Testis (tissue), 5 donors: ENCODE measurements at places on chromosomes 3 and 15. TPM values are rescaled to one million over a fixed set of nuclear protein-coding genes. Genes with fewer than 3 reads are reported as not detected.

GRCh38 chr3:174620138-174620537 is 239.0 kb upstream of the NAALADL2 start:
- DNase-seq: no peak

DNA sequence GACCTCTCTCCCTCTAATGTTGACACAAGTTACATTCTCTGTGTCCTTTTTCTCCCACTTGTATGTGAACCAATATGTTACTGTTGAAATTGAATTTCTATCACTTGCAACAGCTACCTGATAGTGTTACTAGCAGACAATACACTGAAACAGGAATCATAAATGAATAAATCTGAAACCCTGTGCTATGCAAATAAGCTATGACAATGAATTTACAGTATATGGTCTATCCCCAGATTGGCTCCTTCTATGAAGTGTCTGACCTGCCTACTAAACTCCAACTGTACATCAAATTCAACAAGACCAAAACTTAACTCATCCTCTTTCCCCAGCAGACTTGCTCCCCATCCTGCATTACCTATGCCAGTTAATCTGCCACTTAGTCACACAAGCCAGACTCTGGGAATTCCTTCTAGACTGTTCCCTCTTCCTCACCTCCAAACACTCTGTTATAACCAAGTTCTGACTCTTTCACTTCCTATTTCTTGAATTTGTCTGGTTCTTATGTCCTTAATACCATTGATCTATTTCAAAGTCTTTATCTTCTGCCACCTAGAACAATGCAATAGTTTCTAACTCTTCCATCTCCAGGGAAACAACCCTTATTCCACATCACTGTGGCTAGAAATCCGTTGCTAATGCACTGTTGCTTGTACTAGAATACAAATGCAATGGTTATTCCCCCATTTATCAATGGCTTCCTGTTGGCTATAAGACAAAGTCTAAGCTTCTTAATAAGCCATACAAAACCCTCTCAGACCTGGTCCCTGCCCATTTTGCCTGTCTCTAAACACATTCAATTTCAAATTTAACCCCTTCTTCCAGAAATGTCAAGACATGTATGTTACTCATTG is 13.4 kb upstream of the ZNF639 start:
- DNase-seq: no peak

DNA sequence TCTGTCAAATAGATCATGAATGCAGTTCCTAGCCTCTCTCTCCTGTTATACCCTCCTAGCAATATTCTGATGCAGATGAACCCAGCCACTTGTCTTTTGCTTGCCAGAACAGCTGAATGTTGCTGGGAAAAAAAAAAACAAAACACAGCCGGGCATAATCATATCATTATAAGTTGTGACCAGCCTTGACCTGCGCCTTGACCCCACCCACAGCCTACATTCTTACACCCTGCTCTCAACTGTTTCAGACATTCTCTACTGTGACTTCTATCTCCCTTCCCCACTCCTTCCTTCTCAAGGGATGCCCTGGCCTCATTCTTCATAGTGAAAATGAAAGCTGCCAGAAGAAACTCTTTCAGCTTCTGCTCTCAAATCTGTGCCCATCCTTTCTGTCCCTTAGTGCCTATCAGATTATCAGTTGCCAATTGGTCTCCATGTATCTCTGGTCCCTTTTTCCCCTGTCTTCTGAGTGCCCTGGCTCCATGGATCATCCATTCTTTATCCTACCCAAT is 389.1 kb upstream of the TPRG1 start:
- DNase-seq: no peak

DNA sequence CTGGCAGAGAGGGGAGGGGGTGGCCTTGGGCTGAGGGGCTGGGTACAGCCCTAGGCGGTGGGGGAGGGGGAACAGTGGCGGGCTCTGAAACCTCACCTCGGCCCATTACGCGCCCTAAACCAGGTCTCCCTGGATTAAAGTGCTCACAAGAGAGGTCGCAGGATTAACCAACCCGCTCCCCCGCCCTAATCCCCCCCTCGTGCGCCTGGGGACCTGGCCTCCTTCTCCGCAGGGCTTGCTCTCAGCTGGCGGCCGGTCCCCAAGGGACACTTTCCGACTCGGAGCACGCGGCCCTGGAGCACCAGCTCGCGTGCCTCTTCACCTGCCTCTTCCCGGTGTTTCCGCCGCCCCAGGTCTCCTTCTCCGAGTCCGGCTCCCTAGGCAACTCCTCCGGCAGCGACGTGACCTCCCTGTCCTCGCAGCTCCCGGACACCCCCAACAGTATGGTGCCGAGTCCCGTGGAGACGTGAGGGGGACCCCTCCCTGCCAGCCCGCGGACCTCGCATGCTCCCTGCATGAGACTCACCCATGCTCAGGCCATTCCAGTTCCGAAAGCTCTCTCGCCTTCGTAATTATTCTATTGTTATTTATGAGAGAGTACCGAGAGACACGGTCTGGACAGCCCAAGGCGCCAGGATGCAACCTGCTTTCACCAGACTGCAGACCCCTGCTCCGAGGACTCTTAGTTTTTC is 4.9 kb downstream of the ISL2 start:
- DNase-seq: no peak

DNA sequence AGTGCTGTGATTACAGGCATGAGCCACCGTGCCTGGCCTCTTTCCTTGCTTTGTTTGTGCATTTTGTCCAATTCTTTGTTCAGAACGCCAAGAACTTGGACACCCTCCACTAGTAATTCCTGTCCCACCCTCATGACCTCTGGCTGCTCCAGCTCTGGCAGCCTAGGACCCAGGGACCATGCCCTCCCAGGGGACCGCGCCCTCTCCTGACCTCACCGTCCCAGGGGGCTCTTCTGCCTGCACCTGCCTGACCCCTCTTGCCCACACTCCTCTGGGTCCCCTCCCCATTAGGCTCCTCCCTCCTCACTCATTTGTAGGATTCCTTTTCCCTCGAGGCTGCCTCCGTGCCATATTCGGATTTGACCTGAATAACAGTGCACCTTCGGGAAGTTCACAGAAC is 41.1 kb downstream of the FSD2 start:
- DNase-seq: no peak

GRCh38 chr3:37806505-37807200 is 55.0 kb upstream of the CTDSPL start:
- no peak for DNase-seq

DNA sequence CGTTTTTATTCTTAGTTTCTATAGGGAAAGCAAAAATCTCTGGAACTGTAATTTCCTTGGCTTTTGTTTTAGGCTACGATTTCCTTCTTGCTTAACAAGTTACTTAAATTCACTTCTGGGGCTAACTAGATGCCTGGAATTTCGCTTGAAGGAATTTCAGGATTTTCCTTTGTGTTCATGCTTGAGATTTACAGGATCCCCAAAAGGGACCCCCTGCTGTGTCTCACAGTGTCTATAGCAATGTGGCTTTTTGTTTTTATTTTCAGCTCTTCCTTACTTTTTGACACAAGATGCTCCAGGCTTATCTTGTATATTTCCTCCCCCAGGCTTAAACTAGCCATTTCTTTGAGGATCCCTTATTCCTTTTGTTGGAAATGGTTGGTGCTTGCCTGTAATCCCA is 95.5 kb upstream of the DPPA4 start:
- DNase-seq: no peak

GRCh38 chr3:69384326-69384725 is 1.6 kb downstream of the FRMD4B start:
- no peak for DNase-seq

- no peak for DNase-seq
These were observed 302.2 kb upstream of the CTDSPL start for GRCh38 chr3:37559461-37559860.

DNA sequence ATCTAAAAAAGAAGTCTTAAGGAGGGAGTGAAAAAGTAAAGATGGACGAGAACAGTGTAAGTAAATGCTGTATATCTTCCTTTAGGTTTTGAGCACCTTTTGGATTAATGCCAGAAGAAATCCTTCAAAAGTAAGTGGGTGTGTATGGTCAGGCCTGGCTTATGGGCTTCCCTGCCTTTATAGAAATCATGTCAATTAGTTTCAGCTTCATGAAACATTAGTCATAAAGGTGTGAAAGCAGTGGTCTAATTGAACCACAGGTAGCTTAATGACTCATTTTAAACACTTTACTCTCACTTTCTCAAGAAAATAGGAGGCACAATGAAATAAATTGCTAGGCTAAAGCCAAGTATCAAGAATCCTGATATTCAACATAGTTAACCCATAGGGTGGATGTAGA is 467.4 kb upstream of the DPPA4 start:
- DNase-seq: no peak

DNA sequence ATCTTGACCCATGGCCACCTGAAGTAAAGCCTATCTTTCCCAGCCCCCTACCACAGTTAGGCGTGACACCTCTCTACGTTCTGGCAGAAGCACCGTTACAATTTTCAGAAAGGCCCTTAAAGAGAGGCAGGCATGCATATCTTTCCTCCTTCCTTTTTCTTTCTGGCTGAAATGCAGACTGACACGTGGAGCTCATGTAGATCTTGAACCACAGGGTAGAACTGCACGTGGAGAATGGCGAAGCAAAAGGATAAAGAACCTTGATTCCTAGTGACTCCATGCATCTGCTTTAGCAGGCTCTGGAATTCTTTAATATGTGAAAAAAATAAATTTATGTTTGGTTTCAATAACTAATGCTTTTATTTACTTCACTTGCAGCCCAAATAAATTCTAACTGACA is 166.6 kb downstream of the CPNE4 start:
- no peak for DNase-seq

DNA sequence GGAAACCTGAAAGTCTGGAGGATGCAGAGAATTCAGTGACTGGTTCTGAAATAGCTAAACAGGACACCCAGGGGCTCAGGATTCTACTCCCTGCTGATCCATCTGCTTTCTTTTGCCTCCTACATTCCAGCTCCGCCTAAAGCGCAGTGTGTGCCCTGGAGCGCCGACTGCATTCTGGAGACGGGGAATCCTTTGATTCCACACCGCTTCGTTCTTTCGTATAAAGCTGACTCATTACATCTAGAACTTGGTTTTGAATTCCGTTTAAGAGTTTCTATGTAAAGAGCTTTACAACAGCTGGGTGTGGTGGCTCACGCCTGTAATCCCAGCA is 61.8 kb downstream of the SENP2 start:
- no peak for DNase-seq

DNA sequence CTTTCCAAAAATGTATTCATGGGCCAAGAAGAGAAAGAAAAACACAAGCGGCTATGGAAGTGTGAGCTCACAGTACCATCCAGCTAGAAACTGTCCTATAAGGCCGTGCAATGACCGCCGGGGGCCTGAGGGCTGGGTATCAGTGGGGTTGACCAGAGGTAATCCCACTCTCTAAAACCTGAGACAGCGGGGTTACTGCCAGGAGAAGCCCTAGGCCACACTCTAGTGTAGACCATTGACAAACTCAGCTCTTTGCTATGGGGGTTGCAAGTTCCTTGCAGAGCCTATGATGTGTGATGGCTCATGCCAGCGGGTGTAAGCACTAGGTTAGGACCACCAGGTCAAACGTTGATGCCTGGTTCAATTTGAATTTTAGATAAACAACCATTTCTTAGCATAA is 25.9 kb upstream of the SLCO2A1 start:
- DNase-seq: no peak

DNA sequence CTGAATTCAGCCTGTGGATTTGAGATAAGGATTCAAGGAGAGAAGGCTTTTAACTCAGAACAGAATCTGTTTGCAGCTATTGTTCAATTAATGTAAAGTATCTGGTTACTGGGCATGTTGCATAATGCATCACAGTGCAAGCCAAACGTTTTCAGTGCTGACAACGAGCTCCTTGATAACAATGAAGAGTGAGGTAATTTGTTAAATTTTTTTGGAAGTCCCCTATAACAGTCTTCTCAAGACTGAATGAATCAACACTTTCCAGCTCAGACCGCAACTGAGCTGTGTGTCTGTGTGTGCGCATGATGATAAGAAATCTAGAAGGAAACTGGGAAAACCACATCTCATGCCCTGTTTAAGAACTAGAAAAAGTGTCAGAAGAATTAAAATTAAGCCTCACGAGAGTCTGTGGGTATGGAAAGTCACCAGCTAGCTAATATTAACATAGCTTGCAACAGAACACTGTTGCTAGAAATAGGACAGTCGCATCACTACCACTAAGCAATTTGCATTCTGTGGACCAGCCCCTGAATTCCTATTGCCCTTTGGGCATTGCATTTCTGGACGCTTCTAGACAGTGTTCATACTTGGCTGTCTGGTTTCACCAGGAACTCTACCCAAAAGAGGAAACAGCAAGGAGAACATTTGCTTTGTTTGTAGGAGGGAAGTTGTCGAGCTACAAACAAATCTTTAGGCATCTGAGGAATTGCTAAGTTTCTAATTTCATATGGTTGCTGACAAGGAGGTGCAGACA is 43.7 kb upstream of the ATP2C1 start:
- peak; percentile 34 for DNase-seq

DNA sequence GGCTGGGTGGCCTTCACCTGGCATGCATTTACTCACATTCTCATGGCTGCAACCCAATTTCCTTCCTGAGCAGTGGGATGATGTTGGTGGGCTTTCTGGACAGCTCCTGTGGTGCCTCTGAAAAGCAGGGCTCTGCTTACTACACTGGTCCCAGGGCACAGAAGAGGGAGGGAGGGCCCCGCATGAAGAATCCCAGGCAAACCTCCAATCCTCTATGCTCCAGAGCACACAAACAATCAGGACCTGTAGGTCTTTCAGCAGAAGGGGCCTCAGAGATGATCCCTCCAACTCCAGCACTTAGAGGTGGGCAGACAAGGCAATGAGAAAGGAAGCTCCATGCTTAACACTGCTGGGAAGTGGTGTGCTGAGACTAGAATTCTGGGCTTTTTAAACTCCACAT is 231.7 kb upstream of the ICE2 start:
- DNase-seq: no peak

DNA sequence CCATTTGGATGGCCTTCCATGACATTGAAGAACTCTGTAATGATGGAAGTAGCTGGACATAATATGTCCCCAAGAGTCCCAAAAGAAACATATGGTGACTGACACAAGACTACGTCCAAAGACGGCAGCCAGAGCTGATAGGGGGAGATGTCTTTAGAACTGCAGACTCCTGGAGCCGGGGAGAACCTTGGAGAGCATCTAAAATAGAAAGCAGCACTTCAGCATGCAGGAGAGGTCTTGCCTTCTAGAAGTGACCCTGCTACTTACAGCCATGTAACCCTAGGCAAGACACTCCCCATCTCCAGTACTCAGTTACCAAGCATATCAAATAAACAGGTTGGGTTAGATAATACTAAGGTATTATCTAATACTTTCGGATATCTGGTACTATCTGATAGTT is 143.8 kb upstream of the BCL6 start:
- DNase-seq: no peak

The SHC4 gene
- 22.7 TPM for polyA plus RNA-seq

The PCLAF gene
- 19.5 TPM for polyA plus RNA-seq

The CTXN2 gene
- polyA plus RNA-seq: 1.6 TPM
